NCI-H526 treated with DMSO at 0.1 percent for 48 hours (cell line): ENCODE measurements at places on chromosomes 3 and 15.

GRCh38 chr15:24880663-24881062 lies 74.1 kb upstream of the SNRPN start:
- DNase-seq, result no peak

DNA sequence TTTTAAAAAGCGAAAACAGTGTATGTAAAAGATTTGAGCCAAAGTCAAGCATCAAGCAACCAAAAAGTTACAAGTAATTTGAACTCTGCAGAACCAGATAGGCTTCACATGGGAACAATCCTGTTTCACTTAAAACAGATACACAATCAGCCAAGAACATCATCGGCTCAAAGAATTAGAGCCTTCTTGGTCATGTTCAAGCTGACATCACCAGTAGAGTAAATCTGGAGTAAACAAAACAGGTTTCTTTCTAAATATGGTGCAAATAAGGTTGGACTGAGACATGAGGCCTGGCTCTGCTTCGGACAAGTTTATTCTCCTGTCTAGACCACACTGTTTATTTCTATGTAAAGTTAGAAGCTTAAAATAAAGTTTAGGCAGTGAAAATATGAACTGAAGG lies 116.0 kb downstream of the GMNC start:
- no peak for DNase-seq

DNA sequence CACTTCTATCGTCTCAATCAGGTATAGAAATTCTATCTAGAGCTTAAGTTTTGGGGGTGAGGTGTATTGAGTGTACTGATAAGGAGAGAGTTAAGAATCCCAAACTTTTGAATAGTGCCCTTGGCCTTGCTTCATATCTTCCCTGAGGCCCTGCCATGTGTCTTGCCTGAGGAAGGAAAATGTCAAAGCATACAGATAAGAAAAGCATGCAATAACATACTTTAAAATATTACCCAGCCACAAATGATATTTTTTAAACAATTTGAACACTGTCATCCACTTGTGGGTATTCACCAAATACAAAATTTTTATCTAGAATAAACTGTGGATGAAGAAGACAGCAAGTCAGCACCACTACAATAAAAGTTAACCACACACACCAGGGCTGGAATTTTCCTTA lies 631.0 kb upstream of the ALCAM start:
- DNase-seq, result no peak

- DNase-seq, result no peak
These were observed 1.1 kb upstream of the HHATL start for GRCh38 chr3:42703695-42704025.

GRCh38 chr15:51341366-51342226 lies at the start of gene GLDN:
TSS of gene GLDN (plus strand) at chr15:51341655. CDS start at chr15:51341685, 30 bp downstream.
- DNase-seq, result peak; percentile 34

DNA sequence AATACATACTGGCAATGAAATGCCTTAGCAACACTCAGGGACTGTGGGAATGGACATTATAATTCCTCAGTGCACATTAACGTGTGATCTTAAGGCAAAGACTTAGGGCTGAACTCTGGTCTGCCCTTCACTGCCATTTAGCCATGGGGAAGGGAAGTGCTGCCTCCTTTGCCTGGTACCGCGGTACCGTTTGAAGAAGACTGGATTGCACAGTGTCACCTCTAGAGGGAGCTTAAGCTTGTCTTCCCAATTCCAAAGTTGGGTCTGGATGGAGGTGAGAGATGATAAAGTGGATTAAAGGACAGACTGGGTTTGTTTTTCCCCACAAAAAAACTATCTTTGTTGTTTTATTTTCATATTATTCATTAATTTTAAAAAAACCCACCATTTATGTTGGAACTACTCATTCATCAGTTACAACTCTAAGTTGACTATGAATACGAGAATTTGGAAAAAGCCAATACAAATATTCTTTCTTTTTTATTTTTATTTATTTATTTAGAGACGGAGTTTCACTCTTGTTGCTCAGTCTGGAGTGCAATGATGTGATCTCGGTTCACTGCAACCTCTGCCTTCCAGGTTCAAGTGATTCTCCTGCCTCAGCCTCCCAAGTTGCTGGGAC lies 60.0 kb upstream of the SYN2 start:
- DNase-seq, result peak; percentile 13

DNA sequence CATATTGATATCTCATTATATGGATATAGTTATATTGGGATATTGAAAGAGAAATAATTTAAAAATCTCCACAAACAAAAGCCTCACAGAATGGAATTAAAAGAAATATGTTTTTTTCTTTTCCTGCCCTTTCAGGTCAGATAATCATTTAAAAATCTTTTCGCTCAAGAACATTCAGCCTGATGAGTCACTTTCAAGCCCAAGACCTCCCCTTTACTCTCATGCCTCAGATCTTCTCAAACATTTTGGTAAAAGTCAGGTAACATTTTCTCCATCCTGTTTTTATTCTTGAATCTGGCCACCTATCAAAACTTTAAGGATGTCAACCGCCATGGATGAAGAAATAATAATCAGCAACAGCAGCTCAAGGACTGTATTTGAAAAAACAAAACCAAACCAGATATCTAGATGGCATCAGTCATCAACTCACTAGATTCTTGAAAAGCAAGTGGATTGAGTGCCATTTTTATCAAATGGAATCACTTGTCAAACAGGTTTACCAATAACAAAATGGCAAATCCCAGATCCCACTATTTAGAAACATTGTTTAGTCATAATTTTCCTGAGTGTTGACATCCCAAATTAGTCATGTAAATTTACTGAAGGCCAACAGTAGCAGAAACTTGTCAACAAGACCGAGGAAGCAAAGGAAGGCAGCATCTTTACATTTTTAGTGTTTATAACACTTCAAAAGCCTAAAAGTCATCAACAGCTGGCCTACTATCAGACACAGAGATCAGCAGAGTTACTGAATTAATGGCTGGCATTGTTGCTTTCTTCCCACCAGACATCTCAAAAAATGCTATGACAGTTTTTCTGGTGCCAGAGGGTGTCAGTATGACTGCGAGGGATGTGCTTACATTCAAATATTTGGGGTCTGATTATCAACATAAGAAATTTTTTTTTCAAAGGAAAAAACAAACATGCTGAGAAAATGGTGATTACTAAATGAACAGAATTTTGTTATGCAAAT lies 444.7 kb downstream of the MAGI1 start:
- DNase-seq, result peak; percentile 33

- DNase-seq, result no peak
These were observed 24.5 kb upstream of the RAD18 start for GRCh38 chr3:8987645-8988383.

DNA sequence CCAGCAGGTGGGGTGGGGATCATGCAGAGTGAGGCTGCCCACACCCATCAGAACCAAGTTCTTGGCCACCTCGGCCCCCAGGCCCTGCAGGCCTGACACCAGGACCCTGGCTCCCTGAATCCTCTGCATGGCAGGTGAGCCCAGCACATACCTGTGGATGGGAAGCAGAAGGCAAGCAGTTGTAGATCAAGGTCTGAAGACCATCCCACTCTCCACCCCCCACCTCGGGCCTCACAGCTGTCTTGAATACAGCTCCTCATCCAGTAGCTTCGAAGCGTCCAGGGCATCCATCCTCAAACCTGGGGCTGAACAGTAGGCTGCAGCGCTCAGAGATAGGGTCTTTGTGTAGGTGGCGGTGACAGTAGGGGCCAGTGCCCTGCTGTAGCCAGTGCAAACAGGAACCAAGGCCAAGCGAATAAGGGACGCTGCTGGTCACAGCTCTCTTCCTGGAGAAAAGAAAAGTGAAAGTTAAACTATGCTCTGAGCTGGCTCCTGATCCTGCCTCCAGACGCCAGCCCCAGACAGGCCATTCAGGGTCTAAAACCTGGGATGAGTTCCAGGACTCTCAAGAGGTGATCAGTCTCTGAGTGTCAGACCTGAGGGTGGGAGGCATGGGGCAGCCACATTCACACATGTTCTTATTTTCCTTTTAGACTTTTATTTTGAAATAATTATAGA lies at the start of gene UBA7:
Gene UBA7, minus strand, starts transcription at position 457 of the 678 bp plus-strand sequence. Its CDS starts 166 bp downstream, at position 291.
- DNase-seq, result no peak

GRCh38 chr15:70437882-70438451 lies 325.4 kb downstream of the UACA start:
- DNase-seq, result no peak

DNA sequence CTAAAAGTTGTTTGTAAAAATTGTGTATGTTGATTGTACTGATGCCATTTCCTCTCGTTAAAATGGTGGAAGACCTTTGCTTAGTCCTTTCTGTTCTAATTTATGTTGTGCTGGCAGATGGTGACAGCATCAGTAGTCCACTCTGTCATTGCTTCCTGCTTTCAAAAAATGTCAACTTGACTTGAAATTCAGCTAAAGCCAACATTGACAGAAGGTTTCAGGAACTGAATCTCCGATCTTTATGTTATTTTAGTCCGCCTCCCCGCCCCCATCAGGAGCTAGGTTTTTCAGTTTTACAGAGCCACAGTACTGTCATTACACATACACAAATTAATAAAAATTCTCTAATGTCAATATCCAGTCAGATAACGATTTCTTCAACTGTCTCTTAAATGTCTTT lies 1.5 kb downstream of the CEP63 start:
- DNase-seq, result no peak

GRCh38 chr3:32613183-32613582 lies 42.5 kb upstream of the DYNC1LI1 start:
- no peak for DNase-seq

- DNase-seq, result no peak
These were observed 157.9 kb downstream of the OSBPL10 start for GRCh38 chr3:31823184-31823583.

DNA sequence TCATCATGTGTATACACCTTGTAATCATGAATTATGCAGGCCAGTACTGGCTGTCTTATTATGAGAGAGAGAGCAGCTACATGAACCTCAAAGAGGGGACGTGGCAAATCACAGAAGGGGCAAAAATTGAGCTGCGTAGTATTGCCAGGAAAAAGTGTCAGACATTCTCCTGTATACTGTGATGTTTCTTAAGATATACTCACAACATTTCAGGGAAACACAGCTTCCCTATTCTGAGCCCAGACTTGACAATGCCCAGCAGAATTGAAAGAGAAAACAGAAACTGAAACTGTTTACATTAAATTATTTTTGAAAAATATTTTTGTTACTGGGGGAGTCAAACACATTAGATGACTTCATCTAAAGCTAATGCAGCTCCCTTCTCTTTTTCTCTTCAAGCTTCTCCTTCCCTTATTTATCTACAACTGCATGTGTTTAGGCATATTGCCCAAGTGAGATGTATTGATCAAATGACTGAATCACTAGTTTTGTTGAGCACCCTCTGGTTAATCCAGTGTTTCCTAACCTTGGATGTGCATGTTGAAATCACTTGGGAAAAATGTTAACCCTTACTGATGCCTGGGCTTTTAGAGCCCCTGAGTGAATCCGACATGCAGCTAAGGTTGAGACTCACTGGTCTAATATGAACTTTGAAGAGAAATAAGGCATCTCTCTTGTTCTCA lies 39.5 kb downstream of the CADPS start:
- DNase-seq, result no peak

- no peak for DNase-seq
These were observed 28.5 kb upstream of the PDE8A start for GRCh38 chr15:84953136-84953535.

- DNase-seq, result no peak
These were observed 277.4 kb downstream of the ROBO1 start for GRCh38 chr3:79490165-79491028.
